ENCODE measurements at places on chromosomes 7 and 10.

DNA sequence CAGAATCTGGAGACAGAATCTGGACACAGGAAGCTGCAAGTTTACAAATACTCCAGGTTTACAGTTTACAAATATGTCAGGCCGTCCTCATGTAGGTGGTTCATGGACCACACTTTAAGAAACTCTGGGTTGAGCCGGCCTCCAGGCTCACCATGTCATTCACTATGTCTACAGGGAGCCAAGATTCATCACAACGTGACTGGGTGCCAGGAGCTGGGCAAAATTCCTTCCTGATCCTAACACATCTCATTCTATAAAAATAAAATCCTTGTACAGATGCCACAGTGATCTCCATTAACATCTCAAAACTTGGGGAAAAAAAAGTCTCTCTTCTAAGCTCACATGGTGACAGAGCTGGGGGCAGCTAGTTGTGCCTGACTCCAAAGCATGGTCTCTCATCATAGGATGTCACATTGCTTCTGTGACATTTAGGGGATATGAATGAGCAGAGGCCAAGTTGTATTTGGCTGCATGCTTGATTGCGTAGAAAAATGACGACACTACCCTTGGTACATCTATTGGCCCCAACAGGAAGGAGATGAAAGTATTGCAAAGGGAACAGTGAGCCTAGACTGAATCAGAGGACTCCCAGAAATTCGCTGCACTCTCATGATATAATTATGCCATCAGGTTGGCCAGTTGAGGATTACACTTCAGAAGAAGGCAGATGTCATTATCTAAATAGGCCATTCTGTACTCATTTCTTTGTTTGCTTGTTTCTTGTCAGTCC lies 35.9 kb downstream of the MTURN start:
- no peak for DNase-seq

GRCh38 chr7:41977151-41977651 lies 259.8 kb downstream of the GLI3 start:
- DNase-seq = peak; percentile 82

GRCh38 chr10:33986016-33986415 lies 651.5 kb upstream of the NRP1 start:
- DNase-seq = no peak

- DNase-seq = peak; percentile 92
Measured at GRCh38 chr7:106344861-106345260, 60.1 kb upstream of the NAMPT start.

DNA sequence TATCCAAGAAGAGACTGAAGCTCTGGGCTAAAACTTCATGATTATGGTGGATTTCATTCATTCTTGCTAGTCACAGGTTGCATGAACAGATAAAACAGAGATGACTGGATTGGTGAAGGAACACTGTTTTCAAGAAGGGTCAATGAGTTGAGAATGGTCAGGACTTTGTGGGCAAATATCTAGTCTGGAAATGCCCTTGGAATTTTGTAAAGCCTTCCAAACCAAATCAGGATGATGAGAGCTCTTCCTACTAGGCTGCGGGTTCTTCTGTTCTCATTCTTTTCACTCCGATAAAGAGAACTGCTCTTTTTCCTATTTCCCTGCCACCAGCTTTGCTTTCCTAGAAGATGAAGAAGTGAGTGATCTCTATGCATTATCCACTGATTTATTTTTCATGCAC lies 171.4 kb downstream of the ARID5B start:
- DNase-seq = no peak

- DNase-seq = no peak
Measured at GRCh38 chr10:110324805-110325280, 20.1 kb upstream of the SMNDC1 start.

DNA sequence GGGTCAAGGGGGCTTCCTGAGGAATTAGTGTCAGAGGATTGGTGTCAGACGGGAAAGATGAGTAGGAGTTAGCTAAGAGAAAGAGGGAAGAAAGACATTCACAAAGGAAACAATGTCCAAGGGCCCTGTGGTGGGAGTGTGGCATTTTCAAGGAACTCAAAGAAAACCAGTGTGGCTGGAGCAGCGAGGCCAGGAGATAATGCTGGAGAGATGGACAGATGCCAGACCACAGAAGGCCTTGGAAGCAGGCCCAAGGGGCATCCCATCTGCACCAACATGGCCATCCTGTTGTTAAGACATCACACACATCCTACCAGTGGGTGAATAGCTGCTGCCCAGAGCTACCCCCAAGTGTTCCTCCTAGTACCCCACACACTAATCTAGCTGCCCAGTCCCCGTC lies 36.1 kb upstream of the CUL1 start:
- no peak for DNase-seq
